Nephron progenitor cell (in vitro differentiated cells): ENCODE measurements at places on chromosomes 2 and 18.
A peak's percentile ranks its signal among the peaks of the same experiment; 100 is the strongest.

GRCh38 chr2:118588850-118589249 lies 258.6 kb downstream of the EN1 start:
- H3K4me3 ChIP-seq, result no peak overlapping the region
- peaks cover 31% of the 10 kb centered on the region for H3K4me1 ChIP-seq
- H3K27ac ChIP-seq, result no peak overlapping the region

DNA sequence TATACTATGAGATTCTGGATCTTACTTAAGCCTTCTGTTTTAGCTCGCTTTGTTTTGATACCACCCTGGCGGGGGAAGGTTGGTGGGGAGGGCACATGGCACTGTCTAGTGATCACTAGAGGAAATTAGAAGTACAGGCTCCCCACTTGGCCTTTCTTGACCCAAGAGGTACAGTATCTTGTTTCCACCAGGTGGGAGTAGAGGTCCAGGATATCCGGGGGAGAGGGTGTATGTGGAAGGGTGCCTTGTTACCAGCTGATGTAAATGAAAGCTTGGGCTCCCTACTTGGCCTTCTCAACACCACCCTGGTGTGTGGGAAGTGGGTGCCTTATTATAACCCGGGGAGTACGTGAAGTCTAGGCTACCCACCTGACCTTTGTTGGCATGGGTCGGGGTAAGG lies 7.5 kb downstream of the GALNT1 start:
- H3K27me3 ChIP-seq, result peaks cover 4% of the 10 kb centered on the region
- no peaks in the 10 kb centered on the region for H3K36me3 ChIP-seq
- H3K4me3 ChIP-seq, result no peak overlapping the region
- no peaks in the 10 kb centered on the region for H3K4me1 ChIP-seq
- no peak overlapping the region for H3K27ac ChIP-seq

GRCh38 chr18:11587432-11587831 lies 22.0 kb upstream of the SLC35G4 start:
- no peak overlapping the region for H3K4me3 ChIP-seq
- no peaks in the 10 kb centered on the region for H3K27me3 ChIP-seq
- no peak overlapping the region for H3K27ac ChIP-seq
- H3K36me3 ChIP-seq, result no peaks in the 10 kb centered on the region
- no peak for DNase-seq
- H3K4me1 ChIP-seq, result no peaks in the 10 kb centered on the region

DNA sequence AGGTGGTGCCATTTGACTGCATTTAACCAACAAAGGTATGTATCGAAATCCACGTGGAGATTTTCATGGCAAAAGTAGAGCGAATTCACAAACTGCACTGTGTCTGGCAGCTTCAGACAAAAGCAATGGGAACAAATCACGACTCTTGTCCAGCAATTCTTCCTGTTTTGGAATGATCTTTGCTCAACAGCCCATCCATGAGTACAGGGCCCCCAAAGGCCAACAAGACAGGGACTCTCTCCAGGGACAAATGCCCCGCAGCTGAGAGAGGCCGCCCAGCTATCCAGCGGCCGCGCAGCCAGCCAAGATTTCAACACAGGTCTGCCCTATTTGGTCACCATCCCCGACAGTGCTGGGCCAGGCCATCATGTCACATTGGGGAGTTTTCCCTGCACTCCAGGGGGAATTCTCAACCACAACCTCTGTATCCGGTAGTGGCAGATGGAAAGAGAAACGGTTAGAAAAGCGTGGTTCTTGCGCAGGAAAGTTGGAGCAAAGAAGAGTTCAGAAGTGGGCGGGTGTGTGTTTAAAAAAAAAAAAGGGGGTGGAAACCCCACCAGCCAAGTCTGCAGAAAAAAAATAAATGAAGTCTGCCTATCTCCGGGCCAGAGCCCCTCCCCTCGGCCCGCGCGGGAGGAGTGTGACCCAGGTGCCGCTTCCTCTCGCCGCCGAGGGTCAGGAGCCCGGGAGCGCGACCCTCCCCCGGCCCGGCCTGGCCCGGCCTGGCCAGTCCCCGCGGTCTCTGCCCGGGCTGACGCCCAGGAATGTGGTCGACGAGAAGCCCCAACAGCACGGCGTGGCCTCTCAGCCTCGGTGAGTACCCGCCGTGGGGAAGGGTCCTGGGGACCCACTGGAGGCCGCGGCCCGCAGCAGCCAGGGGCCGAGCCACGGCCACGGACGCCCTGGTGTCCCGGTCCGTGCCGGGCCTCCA lies at the start of gene GYPC:
GYPC (plus strand) TSS at position 659 of the 931 bp plus-strand sequence; CDS start at position 765, 106 bp downstream.
- H3K36me3 ChIP-seq, result peaks cover 5% of the 10 kb centered on the region
- H3K4me1 ChIP-seq, result peaks cover 67% of the 10 kb centered on the region
- peak within 1 kb of the TSS; percentile 96 for H3K4me3 ChIP-seq
- DNase-seq, result peak; percentile 74
- peak within 1 kb of the TSS; percentile 100 for H3K27ac ChIP-seq

GRCh38 chr2:156465573-156465972 lies 29.4 kb downstream of the GPD2 start:
- peaks cover 11% of the 10 kb centered on the region for H3K36me3 ChIP-seq
- H3K4me1 ChIP-seq, result peaks cover 13% of the 10 kb centered on the region

DNA sequence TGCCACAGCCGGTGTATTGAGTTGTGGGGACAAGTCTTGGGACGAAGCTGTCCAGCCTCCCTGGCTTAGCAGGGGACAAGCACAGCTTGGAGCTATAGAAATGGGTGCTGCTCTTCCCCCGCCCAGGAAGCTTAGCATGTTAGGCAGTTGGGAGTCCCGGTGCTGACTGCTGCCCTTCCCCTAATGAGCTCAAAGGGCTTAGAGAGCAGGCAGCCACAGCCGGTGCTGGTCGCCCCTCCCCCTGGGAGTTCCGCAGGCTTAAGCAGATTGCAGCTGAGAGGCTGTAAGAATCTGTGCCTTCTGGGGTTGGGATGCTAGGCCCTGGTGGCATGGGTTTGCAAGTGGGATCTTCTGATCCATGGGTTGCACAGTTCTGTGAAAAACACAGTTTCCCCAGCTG lies 237.3 kb downstream of the DCDC2C start:
- H3K27me3 ChIP-seq, result no peaks in the 10 kb centered on the region
- no peaks in the 10 kb centered on the region for H3K4me1 ChIP-seq
- H3K36me3 ChIP-seq, result no peaks in the 10 kb centered on the region

DNA sequence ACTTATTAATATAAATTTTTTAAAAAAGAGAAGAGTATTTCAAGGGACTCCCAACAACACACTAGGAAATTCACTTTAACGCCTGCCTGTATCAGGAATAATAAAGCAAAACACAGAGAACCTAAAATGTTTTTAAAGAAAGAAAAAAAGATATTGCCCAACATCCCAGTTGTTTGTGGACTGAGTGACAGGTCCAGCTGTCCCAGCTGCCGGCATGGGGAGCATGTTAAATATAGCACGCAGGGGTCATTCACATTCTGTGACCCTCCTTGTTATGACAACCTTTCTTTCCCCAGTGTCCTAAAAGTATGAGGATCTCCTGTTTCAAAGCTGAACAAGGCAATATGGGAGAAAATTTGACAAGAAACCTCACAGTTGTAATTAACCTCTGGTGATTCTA lies 4.4 kb downstream of the KLHL41 start:
- peaks cover 10% of the 10 kb centered on the region for H3K4me1 ChIP-seq
- no peaks in the 10 kb centered on the region for H3K36me3 ChIP-seq
- DNase-seq, result no peak
- no peaks in the 10 kb centered on the region for H3K27me3 ChIP-seq

GRCh38 chr2:141187075-141187439 lies 943.8 kb downstream of the LRP1B start:
- no peak for DNase-seq
- no peaks in the 10 kb centered on the region for H3K27me3 ChIP-seq
- no peak overlapping the region for H3K27ac ChIP-seq
- H3K36me3 ChIP-seq, result no peaks in the 10 kb centered on the region
- H3K4me1 ChIP-seq, result peaks cover 11% of the 10 kb centered on the region

GRCh38 chr18:36446059-36446458 lies 148.5 kb downstream of the FHOD3 start:
- H3K4me1 ChIP-seq, result peaks cover 59% of the 10 kb centered on the region
- H3K4me3 ChIP-seq, result no peak overlapping the region
- peaks cover 4% of the 10 kb centered on the region for H3K27me3 ChIP-seq
- no peak for DNase-seq
- H3K27ac ChIP-seq, result peak overlapping the region; percentile 46

DNA sequence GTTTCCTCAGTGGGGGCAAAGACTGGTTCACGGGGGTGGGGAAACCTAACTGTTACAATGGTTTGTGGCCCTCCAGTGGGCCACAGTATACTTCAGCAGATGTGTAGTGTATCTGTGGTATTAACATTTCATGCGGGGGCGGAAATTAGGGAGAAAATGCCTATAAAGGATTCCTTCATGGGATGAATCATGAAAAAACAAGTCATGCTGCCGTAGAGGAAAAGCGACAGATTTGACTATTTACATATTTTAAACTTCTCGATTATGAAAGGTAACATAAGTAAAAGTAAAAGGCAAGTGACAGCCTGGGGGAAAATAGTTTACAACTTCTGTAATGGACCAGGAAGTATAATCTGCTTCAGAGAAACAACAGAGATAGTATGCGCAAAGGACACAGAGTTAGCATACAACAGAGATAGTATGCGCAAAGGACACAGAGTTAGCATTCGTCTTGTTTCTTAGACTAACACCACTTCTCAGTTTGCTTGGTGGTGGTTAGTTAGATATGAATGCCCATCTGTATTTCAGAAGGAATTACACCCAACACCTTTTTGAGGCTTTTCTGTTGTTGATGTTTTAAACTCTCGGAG lies 41.1 kb downstream of the MRPS9 start:
- H3K36me3 ChIP-seq, result peaks cover 49% of the 10 kb centered on the region
- H3K4me1 ChIP-seq, result peaks cover 39% of the 10 kb centered on the region
- no peak overlapping the region for H3K4me3 ChIP-seq
- no peak for DNase-seq
- H3K27me3 ChIP-seq, result peaks cover 3% of the 10 kb centered on the region

DNA sequence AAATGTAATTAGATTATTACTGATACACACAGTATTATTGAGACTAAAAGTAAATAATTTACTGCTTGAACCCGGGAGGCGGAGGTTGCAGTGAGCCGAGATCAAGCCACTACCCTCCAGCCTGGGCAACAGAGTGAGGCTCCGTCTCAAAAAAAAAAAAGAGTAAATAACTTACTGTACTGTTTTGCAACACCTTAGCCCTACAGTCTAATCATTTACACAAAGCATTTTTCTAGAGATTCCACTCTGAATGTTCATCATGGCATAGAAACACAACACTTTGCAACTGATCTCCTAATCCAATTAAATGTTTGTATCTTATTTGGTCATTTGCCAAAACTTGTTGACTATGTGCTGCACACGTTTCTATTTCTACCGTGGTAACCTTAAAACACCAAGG lies 23.4 kb upstream of the RMP24 start:
- no peaks in the 10 kb centered on the region for H3K36me3 ChIP-seq
- H3K4me3 ChIP-seq, result peak overlapping the region; percentile 89
- no peak for DNase-seq
- peaks cover 29% of the 10 kb centered on the region for H3K27me3 ChIP-seq

DNA sequence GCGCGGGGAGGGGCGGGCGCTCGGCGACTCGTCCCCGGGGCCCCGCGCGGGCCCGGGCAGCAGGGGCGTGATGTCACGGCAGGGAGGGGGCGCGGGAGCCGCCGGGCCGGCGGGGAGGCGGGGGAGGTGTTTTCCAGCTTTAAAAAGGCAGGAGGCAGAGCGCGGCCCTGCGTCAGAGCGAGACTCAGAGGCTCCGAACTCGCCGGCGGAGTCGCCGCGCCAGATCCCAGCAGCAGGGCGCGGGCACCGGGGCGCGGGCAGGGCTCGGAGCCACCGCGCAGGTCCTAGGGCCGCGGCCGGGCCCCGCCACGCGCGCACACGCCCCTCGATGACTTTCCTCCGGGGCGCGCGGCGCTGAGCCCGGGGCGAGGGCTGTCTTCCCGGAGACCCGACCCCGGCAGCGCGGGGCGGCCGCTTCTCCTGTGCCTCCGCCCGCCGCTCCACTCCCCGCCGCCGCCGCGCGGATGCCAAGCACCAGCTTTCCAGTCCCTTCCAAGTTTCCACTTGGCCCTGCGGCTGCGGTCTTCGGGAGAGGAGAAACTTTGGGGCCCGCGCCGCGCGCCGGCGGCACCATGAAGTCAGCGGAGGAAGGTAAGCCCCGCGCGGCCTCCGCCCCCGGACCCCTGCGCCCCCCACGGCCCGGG lies at the start of gene NFATC1:
NFATC1 (plus strand) TSS at position 170 of the 644 bp plus-strand sequence; CDS start at position 465, 295 bp downstream.
- H3K4me3 ChIP-seq, result peak within 1 kb of the TSS; percentile 78
- H3K27me3 ChIP-seq, result peaks cover 79% of the 10 kb centered on the region
- no peak within 1 kb of the TSS for H3K27ac ChIP-seq
- H3K4me1 ChIP-seq, result peaks cover 22% of the 10 kb centered on the region
- peak; percentile 80 for DNase-seq
- H3K36me3 ChIP-seq, result no peaks in the 10 kb centered on the region
